ENCODE measurements at places on chromosomes 3 and 15. TPM values are rescaled to one million over a fixed set of nuclear protein-coding genes. Genes with fewer than 3 reads are reported as not detected.

DNA sequence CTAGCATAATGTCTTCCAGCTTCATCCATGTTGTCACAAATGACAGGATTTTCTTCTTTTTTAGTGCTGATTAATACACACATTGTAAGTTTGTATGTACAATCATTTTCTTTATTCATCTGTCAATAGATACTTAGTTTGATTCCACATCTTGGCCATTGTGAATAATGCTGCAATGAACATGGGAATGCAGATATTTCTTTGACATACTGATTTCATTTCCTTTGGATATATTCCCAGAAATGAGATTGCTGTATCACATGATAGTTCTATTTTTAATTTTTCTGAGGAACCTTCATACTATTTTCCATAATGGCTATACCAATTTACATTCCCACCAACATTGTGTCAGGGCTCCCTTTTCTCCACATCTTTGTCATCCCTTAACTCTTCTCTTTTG lies 117.9 kb downstream of the MEIS2 start:
- DNase-seq = no peak

DNA sequence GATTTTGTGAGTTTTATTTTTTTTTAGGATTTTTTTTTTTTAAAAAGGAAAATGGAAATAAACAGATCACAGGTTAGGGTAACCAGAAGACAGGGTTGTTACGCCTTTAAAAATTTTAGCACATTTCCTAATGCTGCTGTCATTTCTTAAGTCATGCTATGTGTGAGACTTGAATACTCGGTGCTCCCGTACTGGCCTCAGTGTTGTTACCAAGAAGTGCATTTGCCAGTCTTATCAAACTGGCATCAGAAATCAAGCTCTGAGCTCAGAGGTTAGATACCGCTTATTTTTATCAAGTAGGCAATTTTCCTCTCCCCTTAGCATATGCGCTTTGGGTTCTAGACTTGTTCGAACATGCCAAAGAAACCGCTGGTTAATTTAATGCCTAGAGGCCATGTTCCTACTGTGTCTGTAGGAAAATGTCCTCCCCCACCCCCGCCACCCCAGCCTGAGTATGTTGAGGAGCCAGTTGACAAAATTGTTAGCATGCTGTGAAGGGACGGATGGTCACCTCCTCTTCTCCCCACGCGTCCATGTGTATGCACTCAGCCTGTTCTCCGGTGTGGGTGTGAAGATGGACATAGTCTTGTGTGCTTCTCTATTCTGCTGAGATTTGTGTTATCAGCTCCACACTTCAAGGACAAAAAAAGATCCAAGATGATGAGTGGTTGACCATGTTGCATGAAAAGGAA lies 88.9 kb downstream of the ITPR1 start:
- DNase-seq = no peak

CHRM5 gene
- 0.15 TPM for total RNA-seq

DNA sequence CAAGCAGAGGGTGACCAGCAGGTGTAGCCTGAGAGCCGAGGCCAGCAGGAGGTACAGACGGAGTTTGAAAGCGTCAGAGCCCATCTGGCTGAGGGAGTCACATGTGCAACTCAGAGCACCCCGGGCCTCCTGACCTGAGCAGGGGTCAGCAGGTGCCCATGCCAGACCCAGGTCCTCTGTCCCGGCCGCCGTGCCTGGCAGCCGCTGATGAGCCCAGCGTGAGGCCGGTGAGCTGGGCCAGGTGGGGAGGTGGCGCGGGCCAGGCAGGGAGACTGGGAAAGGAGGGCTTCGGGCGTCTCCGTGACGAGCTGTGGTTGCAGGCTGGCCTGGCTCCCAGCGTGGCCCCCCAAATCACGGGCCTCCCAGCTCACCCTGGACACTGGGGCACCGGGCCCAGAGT lies 130.9 kb downstream of the CHSY1 start:
- DNase-seq = no peak

- DNase-seq = no peak
These were observed 15.6 kb upstream of the CCDC54 start for GRCh38 chr3:107361633-107362032.

Measured in upper lobe of left lung (tissue), 6 donors.